GM04504 (cell line): ENCODE measurements at places on chromosomes 7 and 10.

GRCh38 chr10:129642427-129642826, 175.4 kb downstream of the MGMT start:
- no peak for DNase-seq

DNA sequence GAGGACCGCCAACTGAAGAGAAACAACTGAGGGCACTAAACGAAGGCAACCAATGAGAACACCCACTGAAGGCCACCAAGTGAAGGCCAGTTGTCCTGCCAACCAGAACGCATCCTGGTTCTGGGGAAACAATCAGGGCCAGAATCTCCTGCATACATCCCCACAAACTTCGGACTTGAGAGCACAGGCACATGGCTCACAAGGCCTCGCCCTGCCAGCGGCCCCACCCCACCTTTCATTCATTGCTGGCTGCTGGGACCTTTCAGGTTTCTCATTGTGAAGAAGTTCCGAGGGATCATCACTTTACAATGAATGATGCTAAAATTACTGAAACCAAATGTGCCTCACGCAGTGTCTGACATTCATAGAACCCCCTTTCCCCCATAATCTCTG, 79.2 kb upstream of the ABI1 start:
- no peak for DNase-seq

GRCh38 chr7:55191926-55192692, 173.0 kb upstream of the LANCL2 start:
- DNase-seq, result no peak

GRCh38 chr10:132415956-132416355, 19.0 kb downstream of the PWWP2B start:
- DNase-seq, result no peak

- DNase-seq, result no peak
Measured at GRCh38 chr10:71608819-71609768, 110.5 kb downstream of the C10orf105 start.

DNA sequence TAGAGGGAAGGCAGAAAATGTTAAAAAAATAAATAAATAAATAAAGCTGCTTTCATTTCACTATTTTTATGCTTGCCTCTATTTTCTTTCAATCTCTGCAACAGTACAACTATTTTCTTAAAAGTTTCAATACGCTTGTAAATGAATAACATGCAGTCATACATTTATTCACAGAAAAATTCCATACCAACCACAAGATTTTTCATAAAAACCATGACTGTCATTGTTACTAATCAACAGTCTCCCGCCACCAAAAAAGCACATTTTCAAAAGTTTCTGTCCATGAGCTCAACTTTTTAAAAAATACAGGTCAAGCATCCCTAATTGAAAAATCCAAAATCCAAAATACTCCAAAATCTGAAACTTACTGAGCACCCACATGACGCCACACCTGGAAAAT, 5.3 kb downstream of the PARD3 start:
- DNase-seq, result no peak

DNA sequence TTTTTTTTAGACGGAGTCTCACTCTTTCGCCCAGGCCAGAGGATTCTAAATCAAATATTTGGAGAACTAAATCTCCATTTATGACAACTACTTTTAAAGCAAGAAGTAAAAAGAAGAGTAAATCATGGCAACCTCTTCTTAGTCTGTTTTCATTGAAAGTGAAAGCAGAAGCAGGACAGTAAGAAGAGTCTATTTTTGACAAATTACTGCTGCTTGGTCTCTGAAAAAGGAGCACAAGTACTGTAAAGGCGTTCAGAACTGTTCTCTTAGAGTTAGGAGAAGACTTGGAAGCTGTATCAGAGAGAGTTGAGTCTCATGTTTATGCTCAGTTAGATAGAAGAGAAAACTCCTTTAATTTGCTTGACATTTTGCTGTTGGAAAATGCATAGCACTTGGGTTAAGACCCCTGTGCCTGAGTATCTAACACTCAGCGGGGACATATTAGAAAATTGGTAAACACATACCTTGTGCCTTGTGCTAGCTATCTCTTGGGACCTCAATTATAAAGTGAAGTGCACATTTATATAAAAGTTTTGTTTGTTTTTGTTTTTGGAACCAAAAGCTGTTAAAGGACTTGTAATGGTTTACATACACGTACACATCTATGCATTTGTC, 433.0 kb downstream of the ANKRD7 start:
- no peak for DNase-seq

GRCh38 chr7:12729112-12729511, 41.7 kb downstream of the ARL4A start:
- DNase-seq, result no peak

DNA sequence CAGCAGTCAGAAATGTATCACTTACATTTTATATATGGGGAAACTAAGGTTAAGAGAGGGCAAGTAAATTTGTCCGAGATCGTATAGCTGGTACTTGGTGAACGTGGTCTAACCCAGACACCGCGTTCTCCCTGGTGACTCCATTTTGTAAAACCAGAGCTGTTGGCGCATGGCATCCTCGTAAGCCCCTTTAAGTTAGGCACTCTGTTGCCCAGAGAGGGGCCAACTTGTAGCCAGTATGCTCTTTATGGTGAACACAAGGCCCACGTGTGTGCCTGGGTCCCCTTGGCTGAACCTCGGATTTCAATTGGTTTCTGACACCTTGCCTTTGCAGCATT, 39.7 kb upstream of the ZNF518A start:
- no peak for DNase-seq

- no peak for DNase-seq
Measured at GRCh38 chr7:28961972-28962371, 3.8 kb upstream of the TRIL start.

GRCh38 chr7:31029251-31030042, 22.7 kb upstream of the ADCYAP1R1 start:
- DNase-seq, result no peak

DNA sequence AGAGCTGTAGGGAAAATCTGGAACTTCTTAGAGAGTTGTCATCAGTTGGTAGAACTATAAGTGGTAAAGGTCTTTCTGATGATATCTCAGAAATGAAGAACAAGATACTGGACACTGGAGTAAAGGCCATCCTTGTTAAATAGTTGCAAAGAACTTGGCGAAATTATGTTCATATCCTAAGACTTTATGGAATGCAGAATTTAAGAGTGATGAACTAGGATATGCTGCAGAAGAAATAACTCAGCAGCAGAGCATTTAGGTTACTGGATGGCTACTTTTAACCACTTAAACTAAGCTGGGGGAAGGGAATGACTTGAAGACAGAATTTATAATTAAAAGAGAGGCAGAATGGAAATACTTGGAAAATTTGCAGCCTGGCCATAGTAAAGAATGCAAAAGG, 23.7 kb downstream of the PTEN start:
- no peak for DNase-seq

DNA sequence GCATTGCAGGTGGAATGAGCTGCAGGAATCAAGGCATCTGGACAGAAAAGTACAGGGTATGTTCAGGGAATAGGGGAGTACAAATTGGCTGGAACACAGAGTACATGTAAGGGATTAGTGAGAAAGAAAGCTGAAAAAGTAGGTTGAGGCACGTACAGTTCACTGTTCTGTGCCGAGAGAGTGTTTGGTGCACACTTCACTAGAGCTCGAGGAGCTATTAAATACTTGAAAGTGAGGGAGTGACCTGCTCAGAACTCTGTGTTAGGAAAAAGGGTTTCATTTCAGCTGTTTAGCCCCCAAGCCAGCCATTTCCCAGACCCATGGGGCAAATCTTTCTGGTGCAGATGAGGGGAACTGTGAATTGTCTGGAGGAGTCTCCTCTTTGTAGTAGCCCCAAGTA, 115.2 kb downstream of the TBXAS1 start:
- DNase-seq, result no peak
